ENCODE measurements at places on chromosomes 11 and 22.
A peak's percentile ranks its signal among the peaks of the same experiment; 100 is the strongest.

- DNase-seq = no peak
Measured at GRCh38 chr11:104422324-104422944, 258.5 kb upstream of the PDGFD start.

DNA sequence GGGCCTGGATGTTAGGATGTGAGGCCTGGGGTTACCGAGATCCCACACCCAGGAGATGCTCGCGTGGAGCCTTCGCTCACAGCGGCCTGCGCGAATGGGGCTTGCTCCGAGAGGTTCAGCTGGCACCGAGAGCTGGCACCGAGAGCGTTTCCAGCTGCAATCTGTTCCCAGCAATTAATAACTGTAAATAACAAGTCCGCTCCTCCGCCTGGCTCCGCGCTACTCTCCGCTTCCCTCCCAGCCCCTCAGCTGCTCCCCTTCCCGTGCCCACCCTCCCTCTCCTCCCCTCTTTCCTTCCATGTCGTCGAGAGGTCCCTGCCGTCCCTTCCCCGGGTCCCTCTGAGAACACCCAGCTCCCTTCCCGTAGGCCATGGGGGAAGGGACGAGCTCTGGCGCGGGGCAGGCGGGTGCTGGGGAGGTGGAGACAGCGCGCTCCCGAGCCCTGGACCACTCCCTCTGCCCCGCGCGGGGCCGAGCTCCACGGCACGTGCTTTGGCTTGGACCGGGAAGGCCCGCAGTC lies 110.8 kb downstream of the WNT7B start:
- DNase-seq = no peak

- DNase-seq = no peak
Measured at GRCh38 chr22:37211866-37212173, 457 bp downstream of the SSTR3 start.

DNA sequence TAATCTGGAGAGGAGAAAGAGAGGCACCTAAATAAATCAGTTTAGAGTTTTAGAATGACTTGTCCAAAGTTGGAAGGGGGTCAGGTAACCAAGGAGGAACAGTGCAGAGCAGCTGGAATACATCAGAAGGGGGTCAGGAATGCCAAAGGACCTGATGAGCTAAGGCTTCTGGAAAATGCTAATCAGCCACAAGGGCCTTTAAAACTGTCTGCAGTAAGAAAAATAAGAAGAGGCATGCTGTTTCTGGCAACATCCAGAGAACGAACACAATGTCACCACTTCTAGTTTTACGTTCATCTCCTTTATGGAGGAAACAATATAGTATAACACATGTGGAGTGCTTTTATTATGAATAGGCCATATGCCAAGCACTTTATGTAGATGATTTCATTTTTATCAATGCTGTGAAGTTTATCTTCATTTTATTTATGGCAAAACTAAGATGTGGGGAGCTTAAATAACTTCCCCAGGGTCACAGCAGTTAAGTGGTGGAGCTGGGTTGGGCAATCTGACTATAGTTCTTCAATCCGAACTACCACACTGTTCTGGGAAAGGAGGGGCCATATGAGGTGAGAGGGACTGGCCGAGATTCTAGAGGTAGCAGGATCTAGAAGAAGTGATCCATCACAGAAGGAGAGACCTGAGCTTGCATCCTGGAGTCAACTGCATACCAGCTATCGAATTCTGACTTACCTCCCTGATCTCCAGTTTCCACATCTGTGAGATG lies 22.6 kb downstream of the ACO2 start:
- DNase-seq = no peak

DNA sequence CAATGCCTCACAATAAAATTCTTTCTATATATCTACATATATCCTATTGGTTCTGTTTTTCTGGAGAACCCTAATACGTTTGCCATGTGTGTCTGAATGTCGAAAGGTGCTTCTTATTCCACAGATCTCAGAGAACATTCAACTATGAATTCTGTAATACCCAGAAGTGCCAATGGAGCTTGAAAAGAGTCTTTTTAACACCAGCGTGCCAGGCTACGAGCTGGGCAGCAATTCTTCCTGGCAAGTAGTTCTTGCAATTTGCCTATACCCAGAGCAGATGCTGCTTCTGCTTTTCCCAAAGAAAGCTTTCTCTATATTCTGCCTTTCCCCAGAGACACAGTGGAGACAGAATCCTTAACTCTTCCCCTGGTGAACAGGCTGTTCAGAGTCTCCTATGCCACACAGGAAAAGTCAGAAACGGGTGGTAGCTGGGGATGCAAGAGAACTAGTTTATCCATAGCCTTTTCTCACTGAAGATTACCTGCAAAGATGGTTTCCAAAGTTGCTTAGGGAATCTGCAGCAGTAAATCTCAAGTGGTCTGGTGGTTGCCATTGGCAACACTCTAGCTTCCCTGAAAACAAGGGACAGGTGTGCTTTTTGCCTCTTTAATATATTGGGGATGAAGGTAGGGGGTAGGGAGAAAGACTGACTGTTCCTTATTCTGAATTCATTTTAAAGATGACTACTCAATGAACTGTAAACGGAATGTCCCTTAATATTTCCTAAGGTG lies 16.8 kb upstream of the PAFAH1B2 start:
- no peak for DNase-seq

GRCh38 chr11:111976119-111976766 lies 39.1 kb downstream of the DIXDC1 start:
- no peak for DNase-seq

- DNase-seq = peak; percentile 92
Measured at GRCh38 chr11:6321961-6322362, 1.7 kb upstream of the CAVIN3 start.

- DNase-seq = peak; percentile 96
Measured at GRCh38 chr11:47768101-47768612, 1.0 kb upstream of the FNBP4 start.

GRCh38 chr11:100574894-100575769 lies 112.0 kb upstream of the ARHGAP42 start:
- DNase-seq = peak; percentile 33

DNA sequence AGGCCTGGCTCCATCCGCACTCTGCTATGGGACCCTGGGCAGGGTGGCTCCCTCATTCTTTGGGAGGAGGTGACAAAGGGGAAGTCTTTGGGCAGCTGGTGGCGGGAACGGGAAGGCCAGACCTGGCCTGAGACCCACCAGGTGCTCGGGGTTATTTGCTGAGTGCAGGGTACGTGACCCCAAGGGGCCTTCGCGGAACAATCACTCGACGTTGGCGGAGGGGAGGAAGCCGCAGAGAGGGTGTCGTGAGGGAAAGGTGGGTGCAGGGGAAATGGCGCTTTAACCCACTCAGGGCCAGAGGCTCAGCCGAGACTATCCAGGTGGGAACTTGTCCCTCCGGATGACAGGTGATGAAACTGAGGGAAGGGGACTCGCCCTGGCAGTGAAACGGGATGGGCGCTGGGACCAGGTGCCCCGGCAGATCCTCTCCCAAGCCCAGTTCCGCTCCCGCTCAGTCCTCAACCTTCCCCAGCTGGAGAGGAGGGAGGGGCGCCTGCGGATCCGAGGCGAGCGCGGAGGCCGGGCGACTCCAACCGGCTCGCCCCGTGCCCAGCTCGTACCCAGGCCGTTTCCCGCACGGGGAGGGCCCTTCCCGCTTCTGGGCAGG lies 911 bp downstream of the A4GALT start:
- no peak for DNase-seq

- peak; percentile 89 for DNase-seq
Measured at GRCh38 chr11:86456075-86456939, 81.6 kb downstream of the CCDC81 start.

DNA sequence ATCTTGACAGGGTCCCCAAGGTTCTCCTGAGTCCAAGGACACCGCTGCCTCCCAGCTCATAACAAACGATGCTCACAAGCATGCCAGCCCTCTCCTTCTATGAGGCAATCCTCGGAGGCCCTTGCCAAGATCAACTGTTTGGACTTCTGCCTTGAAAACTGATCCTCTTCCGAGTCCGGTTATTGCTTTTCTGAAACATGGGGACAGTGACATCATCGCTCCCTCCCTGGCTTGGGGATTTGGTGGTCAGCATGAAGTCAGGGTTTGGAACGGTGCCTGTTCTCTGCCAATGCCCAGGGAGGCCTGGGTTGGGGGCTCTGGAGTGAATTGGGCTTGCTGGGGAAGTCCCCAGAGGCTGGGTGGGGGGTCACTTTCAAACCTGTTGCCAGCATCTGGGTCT lies 149.3 kb downstream of the FBXO7 start:
- DNase-seq = no peak

DNA sequence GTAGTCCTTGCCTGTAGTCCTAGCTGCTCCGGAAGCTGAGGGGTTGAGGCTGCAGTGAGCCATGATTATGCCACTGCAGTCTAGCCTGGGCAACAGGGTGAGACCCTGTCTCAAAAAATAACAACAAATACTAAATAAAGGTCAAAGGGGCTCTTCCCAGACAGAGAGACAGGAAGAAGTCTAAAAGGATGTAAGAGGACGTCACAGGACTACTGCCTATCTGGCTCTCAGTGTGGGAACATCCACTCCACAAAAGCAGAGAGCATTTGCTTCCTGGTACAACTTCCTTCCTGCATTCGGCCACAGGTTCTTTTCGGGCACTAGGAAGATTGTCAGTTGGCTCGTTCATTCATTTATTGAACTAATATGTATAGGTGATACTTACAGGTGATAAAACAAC lies 110.6 kb downstream of the SGSM3 start:
- DNase-seq = peak; percentile 74

GRCh38 chr11:96151501-96151900 lies 191.5 kb downstream of the MAML2 start:
- DNase-seq = no peak

DNA sequence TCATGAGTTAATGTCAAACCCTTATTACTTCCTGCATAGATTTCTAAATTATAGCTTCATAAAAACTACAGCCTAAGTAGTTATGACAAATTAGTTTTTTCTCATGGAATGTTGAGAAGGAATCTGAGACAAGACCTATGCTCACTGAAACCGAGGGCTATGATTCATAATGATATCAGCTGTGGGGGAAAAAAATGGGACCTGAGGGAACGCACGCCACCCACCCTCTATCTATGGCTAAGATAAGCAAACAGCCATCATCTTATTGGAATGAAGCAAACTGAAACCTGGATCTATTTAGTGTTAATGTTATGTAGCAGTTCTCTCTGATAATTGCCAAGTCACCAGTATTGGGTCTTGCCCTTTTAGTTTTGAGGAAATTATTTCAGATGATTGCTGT lies 906.9 kb upstream of the RAG2 start:
- no peak for DNase-seq

DNA sequence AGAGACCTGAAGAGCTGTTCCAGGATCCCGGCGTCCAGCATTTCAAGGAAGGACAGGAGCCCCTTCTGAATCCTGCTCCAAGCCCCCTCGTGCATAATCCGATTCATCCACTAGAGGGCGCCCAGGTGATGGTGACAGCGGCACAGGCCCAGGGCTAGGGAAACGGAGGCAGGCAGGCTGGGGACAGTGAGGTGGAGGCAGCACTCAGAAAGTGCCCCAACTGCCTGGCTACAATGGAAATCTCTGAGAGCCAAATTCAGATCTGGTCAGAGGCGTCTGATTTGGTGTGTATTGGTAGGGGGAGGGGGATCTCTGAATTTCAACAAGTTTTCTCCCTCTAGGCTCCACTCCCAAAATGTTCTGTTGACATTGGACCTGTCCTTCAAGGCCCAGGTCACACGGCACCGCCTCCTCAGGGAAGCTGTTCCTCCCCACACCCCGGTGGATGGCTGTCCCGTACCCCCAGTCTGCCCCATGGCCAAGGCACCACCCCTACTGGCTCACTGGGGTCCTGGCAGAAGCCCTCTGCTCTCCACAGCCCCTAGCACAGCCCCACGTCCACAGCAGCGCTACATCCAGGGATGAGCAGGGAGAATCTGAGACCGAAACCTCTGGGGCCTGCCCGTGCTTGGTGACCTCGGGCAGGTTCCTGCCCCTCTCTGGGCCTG lies 142.9 kb downstream of the CRYBB2 start:
- peak; percentile 24 for DNase-seq

DNA sequence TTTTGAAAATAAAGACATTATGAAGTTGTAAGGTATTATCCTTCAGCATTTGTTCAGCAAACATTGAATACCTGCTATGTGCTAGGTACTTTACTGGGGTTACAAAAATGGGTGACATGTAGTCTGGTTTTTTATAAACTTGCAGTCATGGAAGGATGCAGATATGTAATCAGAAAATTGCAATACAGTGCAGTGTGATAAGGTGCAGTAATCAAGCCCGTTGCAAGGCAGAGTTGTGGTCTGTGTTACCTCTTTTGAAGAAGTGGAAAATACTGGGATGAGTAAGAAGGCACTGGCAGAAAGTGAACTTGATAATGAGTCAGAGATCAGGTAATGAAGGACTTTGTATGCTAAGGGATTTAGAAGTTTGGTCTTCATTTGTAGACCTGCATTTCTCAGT lies 8.1 kb downstream of the FBXO7 start:
- DNase-seq = no peak

DNA sequence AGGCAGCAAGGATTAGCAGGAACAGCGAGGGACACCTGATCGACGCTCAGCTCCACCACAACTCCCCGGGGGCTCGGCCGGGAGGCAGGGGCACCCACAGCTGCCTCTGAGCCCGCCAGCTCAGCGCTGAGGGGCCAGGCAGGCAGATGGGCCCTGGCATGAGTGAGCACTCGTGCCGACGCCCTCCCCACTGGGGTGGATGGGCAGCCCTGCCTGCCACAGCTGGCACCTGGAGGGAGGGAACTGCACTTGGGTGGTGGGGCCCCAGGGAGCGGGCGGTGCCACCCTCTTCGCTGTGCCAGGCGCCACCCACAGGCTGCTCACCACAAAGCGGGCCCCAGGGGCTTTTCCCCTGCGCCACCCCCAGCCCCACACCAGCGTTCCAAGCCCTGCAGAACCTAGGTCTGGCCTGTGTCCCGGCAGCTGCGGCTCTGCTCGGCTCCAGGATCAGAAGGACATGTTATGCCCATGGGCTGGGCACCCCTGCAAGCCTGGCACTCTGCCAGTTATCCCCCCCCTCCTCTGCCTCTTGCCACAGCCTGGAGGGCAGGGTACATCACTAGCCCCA lies 28.8 kb downstream of the WNT7B start:
- DNase-seq = no peak

DNA sequence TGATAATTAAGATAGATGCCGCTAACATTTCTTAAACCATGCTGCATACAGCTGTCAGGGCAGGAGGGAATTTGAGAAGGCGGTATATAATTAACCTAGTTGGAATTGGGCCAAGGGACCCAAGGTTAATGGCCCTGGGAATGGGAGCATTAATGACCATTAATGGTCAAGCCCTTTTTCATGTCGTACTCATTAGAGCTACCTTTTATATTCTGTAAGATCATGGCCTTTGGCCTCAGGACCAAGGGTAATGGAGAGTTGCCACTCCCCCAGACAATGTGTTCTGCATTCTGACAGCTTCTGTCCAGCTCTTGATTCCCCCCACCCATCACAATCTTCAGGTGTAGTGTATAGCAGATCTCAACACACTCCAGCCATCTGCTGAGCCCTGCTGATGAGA lies 111.6 kb downstream of the NTM start:
- DNase-seq = no peak
